ENCODE measurements at places on chromosomes 2 and 18.

DNA sequence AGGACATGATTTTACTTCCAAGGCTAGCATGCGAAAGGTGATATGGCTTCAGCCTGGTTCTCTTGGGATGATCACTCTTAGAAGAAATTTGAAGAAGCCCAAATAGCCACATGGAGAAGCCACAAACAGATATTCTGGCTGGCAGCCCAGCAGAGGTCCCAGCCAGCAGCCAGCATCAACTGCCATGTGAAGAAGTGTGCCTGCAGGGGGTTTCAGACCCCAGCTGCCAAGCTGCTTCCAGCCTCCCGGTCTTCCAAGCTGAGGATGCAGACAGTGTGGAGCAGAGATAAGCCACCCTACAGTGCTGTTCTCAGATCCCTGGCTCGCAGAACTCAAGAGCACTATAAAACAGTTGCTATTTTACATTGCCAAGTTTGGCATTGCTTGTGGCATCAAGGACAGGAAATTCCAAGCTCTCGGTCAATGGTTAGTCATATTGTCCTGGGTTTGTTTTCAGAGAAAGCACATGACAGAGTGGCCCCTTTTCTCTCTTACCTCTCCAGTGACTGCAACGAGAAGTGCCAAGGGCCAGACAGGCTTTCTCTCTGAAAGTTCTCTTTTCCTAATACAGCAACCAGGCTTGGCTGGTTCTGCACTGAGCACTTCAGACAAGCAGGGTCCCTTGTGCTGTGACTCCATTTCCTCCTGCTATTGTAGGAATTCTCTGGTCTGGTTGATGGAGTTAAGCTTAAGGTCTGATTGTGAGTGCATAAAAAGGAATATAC lies 223.7 kb downstream of the ANKRD30B start:
- DNase-seq = no peak

GRCh38 chr18:51107082-51107481 lies 77.1 kb downstream of the SMAD4 start:
- no peak for DNase-seq

- DNase-seq = no peak
Measured at GRCh38 chr2:229409751-229410181, 138.7 kb upstream of the PID1 start.

GRCh38 chr2:27171351-27171848 lies 22.6 kb downstream of the TCF23 start:
- DNase-seq = no peak

DNA sequence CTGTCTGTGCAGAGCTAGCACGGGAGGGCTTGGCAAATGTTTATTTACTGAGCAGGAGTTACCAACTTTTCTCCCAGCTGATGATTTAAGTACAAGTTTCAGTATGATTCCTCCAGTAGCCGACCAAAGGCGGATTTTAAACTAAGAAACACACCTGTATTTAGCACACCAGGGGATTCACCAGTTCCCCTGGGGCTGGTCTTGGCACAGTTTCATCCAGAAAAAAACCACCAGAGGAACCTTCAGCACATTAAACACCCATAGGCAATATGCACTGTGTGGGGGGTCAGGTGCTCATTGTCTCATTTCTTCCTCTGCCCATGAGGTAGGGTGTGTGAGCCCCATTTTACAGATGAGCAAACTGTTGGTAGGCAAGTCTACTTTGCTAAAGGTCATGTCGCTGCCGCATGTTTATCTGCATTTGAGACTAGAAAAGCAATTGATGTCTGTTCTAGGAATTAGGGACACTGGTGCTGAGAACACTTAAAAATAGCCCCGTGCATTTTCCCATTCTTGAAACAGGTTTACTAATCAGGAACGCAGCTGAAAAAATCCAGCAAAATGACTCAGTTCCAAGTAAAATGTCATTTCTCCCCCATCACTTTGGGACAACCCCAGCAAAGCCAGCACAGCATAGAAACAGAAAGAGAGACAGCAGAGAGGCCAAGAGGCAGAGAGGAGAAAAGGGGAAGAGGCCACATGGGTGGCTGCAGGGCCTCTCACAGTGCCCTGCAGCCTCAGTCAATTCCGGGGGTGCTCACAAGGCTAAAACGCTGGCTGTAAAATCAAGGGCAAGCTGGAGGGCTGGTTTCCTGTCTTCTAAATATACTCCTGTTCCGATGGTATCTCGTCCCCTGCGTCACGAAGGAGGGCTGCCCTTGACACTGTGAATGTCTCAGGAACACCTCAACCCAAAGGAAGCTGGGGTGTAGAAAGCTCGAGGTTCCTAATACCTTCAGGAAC lies 166.8 kb upstream of the ID2 start:
- peak; percentile 72 for DNase-seq

DNA sequence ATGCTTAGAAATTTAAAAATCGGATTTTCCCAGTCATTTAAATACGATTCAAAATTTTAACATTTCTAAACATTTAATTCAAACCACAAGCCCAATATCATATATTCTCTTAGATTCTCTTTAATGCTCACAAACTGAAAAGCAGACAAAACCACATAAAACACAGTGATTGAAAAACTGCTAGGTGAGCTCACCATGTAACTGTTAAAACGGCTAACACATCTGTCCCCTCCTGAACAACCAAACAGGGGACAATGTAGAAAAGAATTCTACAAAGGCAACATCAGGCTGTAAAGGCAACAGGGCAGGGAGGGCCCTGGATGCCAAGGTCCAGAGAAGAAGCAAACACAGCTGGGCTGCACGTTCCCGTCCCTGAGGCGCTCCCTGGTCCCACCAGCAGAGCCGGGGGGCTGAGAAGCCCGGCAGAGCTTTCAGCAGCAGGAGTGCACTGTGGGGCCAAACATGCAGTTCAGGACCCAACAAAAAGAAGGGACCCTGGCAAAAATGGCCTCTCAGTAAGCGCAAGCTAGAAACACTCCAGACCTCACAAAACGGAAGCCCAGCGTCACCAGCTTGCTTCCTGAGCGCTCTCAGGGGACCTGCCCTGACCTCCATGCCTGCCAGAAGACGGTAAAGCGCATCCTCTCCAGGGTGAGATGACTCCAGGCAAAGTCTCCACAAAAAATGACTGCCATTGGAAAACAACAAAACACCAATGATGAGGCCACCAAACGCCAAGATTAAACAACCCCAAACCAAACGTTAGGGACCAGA lies 40.5 kb downstream of the NDUFA10 start:
- no peak for DNase-seq

DNA sequence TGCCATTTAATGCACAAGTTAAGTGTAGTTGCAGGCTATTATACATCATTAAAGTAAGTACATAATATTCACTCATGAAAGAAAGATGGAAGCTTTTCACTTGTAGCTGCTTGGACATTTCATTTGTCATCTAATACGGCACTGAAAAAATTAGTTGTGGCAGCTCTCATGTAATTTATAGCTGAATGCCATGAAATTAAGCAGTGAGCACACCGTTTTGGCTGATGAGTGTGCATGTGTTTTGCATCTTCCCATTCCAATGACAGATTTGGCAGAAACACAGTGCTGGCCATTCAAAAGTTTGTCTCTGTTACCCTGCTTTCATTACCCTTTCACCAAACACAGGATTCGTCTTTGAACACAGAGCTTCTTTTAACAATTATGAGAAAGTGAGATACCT lies 174.0 kb downstream of the PTGR3 start:
- no peak for DNase-seq

GRCh38 chr2:171575606-171576005 lies 53.3 kb downstream of the CYBRD1 start:
- DNase-seq = no peak

DNA sequence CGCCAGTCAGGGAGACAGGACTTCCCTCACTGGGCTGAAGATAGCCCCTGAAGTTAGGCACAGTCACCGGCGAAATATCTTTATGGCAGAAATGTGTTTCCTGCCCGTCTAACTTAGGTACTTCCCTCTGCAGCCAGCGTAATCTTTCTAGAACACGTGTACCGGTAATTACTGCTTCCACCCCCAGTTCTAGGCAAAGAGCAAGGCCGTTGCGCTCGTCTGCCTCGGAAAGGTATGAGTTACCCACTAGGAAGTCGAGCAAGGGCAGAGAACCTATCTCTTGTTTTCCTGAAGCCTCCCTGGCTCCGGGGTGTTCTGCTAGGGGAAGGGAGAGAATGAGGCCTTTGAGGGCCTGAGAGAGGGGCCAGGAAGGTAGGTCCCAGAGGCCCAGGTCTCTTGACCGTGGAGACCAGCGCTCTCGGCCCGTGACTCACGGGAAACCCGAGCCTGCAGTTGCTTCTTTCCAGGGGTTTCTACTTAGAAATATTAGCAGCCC lies 70.0 kb downstream of the TWSG1 start:
- peak; percentile 31 for DNase-seq

- no peak for DNase-seq
Measured at GRCh38 chr2:54773838-54774237, 50.4 kb downstream of the EML6 start.

GRCh38 chr2:49265471-49265870 lies 111.2 kb upstream of the FSHR start:
- no peak for DNase-seq

- no peak for DNase-seq
Measured at GRCh38 chr18:79542213-79542612, 137.4 kb upstream of the CTDP1 start.

DNA sequence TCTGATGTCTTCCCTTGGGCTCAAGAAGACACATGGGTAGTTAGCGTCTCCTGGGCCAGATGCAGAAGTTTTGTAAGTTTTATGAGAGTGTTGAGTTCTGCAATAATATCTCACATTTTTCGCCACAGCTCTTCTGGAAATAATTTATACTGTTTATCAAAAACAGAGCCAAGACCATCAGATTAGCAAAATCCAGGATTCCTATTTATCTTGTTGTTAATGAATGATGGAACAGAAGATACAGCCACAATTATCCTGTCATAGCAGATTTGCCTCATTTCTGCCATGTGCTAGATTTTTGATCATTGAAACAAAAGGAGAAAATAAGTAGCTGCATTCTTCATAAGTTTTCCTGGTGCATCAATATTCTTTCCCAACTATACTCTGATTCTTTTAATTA lies 1048.6 kb upstream of the KLHL29 start:
- DNase-seq = no peak

- no peak for DNase-seq
Measured at GRCh38 chr2:207558079-207558491, 28.3 kb downstream of the CREB1 start.

- no peak for DNase-seq
Measured at GRCh38 chr2:98025481-98026037, 29.8 kb upstream of the TMEM131 start.
